GM13977 (cell line): ENCODE measurements at places on chromosomes 2 and 18.
A peak's percentile ranks its signal among the peaks of the same experiment; 100 is the strongest.

DNA sequence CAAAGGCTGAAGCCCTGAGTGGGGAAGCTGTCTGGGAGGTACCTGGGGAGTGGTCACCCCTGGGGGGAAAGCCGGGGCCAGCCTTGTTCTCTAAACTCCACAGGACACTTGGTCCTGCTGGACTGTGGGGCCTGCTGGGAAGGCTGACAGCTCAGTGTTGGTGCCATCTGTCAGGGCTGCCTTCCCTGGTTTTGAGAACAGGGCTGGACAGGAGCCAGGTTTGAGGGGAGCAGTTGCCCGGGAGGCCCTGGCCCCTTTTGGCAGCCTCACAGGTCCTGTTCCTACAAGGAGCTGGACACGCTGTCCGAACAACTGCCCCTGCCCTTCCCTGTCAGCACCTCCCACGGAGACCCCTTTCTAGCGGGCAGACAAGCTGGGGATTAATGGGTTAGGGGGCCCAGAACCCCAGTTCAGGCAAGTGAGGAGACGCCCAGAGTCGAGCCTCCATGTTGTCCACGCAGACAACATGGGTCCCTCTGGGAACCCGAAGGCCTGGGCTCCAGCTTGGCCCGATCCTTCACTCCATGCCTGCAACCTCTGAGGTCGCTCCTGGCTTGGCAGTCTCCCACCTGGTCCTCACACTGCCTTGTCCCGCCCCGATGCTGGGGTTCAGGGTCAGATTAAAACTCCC is 40.8 kb downstream of the ATOH8 start:
- no peak for DNase-seq

- DNase-seq, result no peak
Observed at GRCh38 chr18:55780586-55781071, 192.6 kb upstream of the TCF4 start.

DNA sequence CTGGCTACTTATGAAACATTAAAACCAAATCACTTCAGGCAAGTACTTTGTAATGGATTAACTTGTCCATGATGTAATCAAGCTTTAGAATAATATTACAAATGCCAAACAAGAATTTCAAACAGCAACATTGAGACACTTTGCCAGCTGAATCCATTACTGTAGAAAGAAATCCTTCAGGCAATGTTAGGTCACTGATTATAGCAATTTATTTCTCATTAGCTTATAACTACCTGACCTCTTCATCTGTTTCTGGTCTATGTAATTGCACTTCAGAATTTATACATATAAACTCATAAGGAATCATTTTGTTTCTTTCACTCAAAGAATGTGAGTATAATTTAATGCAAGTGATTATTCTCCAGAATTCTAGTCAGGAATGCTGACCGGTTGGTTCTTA is 692.6 kb upstream of the TMEFF2 start:
- DNase-seq, result no peak

GRCh38 chr2:215841175-215841816 is 172.1 kb downstream of the MREG start:
- DNase-seq, result no peak

- no peak for DNase-seq
Observed at GRCh38 chr2:138321458-138321857, 180.1 kb upstream of the SPOPL start.

DNA sequence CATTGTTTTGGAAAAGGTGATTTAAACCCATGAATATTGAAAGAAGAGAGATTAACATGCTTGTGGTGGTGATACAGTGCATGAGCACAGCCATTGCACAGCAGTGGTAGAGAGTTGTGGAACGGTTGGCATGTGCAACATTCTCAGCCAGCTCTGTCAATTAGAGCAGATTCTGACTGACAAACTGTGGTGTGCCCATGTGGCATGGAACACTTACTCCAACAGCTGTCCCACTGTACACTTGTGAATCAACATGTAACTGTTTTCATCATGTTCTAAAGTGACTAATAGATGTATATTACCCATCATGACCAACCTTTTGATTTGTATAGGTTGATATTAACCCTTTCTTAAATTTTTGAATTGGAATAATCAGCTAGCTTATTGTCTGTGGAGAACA is 55.6 kb downstream of the PKP4 start:
- DNase-seq, result no peak

- no peak for DNase-seq
Observed at GRCh38 chr18:55116863-55117262, 157.6 kb upstream of the CCDC68 start.

- DNase-seq, result peak; percentile 24
Observed at GRCh38 chr2:191115391-191115790, 35.4 kb downstream of the STAT4 start.

DNA sequence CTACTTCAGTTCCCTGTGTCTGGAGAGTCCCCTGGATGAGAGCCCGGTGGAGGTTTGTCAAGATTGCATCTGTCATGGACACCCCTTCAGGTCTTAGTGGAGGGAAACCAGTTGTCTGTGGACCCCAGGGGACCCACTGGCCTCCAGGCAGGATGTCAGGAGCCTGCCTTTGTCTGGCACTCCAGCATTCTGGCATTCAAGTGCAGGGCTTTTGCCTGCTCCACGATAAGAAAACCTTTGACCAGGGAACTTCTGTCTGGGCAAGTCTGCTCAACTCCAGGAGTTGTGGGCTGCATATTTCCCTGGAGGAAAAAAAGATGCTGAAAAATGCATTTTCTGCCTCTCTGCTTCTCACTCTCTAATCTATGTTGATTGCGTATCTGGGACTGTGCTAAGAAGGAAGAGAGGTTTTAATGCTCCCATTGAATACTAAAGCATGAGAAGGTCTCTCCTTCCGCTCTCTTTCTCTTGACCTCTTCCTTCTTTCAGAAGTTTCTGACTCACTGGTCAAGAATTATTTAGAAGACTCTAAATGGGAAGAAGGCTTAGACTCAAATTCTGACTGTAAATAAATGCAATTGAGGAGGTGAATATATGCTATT is 104.5 kb downstream of the MMADHC start:
- DNase-seq, result no peak

DNA sequence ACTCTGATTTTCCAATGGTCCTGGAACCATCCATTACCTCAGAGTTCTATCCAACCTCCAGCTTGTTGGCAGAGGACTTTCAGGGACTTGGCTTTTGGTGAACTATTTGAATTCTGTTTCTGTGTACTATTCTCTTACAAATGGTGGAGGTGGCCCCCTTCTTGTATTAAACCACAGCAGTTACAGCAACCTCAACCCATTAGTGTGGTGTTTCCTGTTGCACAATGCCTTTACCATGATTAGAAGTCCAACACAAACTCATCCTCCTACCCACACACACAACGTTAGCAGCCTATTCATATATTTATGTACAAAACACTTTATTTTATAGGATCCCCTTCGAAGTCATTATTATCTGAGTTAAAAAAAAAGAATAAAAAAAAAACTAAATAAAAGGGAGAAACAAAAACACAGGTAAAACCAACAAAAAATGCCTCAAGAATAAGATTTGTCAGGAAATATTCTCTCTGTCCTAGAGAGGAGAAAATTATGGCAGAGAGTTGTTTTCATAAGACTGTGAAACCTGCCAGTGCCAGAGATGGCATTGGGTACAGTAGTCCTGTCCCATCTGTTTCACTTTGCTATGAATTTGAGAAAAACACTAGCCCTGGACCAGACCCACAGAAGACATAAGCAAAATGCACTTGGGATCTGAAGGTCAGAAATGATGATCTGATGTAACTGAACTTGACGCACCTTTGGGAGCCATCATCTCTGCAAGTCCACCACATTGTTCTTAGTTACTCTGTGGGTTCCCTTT is 1896.0 kb upstream of the PIK3C3 start:
- no peak for DNase-seq

- no peak for DNase-seq
Observed at GRCh38 chr2:238571661-238572372, 145.1 kb downstream of the ASB1 start.

DNA sequence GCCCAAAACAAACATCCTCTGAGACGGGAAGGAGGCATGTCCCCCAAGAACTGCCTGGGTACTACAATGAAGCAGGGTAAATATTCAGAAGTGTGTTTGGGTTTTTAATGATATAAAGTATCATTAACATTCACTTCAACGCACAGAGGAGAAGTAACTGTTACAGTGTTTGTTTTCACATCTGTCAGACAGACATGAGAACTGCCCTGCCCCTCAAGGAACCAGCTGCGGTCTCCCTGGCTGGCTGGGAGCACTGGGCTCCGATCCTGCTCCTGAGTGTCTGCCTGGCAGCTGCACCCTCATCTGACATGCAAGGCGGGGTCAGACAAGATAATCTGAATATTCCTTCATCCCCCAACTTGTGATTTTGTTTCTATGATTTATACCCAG is 75.6 kb downstream of the MBP start:
- DNase-seq, result no peak

GRCh38 chr2:113117541-113118262 is 9.7 kb upstream of the IL1RN start:
- DNase-seq, result no peak

- no peak for DNase-seq
Observed at GRCh38 chr2:98335271-98335670, 11.0 kb upstream of the CNGA3 start.

- DNase-seq, result peak; percentile 26
Observed at GRCh38 chr18:21134895-21135294, 23.3 kb upstream of the ROCK1 start.

GRCh38 chr18:60684843-60685513 is 312.4 kb upstream of the MC4R start:
- DNase-seq, result no peak

DNA sequence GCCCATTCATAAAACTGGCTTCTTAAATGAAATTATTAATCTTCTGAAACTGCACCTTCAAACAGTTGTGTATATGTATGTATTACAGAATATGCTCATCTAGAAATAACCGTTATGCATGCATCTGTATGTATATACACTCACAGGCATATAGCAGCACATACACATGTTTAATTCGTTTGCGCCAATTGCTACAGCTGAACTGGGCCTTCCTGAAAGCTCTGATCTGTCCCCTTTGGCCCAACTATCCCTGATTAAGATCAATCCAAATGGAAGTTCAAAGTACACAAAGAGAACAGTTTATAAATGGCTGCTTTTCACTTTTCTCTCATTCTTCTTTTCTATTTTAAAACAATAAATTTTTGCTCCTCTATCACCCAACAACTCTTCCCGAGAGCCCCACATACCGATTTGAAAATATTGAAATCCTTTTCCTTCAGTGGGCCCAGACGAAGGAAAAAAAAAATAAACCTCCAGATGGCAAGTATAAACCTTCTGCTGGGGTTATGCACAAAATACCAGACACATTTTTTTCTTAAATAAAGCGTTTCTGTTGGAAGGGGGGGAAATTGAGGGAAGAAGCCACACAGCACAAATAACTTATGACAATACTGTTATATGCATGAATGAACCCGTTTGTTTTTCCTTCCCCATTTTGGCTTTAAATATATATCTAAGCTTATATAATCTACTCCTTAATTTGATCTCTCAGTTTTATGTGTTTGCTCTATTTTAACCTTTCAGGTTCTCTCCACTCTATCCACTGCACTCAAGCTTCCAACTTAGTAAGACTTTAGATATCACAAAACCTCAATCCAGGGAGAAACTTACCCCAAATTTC is 267.3 kb downstream of the TCF4 start:
- no peak for DNase-seq

DNA sequence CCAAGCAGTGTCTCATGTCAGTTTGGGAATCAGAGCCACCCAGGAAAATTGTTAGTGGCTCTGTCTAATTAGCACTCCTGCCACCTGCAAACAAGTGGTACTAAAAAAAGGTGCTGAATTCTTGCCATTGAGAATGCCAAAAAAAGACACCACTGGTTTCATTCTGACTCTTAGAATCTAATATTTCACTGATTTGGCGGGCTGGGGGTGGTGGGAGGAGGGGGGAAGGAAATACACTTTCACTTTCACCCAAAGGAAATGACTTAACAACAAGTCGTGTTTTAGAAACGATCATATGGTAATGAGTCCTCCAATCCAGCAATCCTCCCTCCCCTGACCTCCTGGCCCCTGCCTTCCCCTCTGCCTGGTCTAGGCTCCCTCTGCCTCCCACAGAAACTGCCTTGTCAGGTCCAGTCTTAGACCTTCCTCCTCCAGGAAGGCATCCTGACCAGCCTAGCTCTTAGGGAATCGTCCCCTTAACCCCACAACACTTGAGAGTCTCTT is 4.4 kb upstream of the KLHL29 start:
- peak; percentile 69 for DNase-seq

GRCh38 chr2:172415865-172416183 is 11.6 kb upstream of the ITGA6 start:
- no peak for DNase-seq

GRCh38 chr18:12908706-12909105 is 24.7 kb upstream of the PTPN2 start:
- no peak for DNase-seq

DNA sequence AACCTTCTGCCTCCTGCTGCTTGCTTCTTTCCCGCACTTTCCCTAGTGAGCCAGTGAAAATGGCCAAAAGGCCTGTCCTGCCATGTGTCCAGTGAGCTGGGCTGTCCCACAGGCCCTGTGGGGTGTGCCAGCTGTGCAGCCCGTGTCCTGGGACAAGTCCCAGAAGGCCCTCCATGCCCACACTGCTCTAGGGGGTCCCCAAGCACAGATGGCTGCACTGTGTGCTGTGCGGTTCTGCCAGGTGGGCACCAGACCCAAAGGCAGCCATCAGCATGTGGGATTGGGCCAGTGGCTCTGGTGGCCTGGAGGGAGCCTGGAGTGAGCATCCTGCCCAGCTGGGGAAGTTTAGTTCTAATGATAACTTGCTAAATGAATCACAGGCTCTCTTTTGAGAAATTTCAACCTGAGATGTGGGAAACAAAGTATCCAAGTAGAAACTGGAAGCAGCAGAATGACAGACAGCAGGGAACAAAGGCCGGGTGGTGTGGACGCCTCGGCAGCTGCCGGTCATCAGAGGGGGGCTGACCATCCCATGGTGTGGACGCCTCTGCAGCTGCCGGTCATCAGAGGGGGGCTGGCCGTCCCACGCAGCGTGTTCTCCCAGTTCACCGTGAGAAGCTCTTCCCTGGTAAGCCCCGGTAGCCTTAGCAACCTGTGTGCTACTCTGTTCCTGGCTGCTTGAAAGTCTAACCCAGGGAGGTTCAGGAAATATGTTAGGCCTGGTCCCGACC is 9.9 kb upstream of the CNDP2 start:
- no peak for DNase-seq

GRCh38 chr2:82120654-82121053 is 1816.1 kb upstream of the LRRTM1 start:
- DNase-seq, result no peak

GRCh38 chr18:23981369-23981980 is 33.1 kb upstream of the TTC39C start:
- no peak for DNase-seq

DNA sequence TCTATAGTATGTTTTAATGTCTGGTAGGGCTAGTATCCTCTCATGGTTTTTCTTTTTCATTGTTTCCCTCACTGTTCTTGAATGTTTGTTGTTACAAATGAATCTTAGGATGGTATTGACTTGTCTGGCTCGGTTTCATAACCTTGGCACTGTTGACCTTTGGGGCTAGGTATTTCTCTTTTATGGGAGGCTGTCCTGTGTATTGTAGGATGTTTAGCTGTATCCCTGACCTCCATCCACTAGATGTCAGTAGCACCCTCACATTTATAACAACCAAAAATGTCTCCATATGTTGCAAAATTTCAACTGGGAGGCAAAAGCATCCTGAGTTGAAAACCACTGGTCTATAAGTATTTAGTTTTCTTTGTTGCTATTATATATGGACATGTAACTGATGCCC is 7.0 kb upstream of the AOX1 start:
- DNase-seq, result no peak
